Kidney glomerular epithelial cell (primary cell): ENCODE measurements at places on chromosomes 11 and 22.

DNA sequence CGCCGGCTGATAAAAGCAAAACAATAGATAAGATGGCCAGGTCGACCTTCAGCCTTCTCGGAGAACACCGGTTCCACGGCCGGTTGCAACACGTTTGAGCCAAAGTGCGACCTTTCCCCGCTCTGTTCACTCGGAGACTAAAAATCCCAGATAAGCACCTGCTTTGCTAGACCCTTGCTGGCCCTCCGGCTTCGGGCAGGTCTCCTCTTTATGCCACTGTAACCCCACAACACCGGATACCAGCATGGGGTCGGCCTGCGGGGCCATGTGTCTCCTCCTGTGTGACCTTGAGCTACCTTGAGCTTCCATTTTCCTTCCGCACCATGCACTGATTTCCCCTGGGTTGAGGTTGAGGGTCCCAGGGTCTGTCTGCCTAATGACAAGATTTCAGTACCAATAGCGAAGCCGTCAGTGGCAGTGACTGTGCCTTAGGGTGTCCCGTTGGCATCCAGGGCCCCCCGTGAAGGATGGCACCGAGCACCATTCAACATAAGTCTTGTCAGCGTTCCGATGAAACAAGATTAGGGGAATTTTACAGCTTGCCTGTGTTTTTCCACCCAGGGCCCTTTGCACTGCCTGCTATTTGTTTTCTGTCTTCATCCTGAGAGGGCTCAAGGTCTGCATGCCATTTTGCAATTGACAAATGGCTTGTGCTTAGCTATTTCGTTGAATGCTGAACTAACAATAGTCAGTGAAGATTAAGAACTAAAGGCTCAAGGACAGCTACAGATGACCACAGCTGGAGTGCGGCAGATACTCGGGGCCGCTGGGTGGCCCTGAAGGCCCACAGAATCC lies 118.6 kb downstream of the KCNQ1 start:
- no peak for DNase-seq

- peak; percentile 31 for DNase-seq
Measured at GRCh38 chr11:88193278-88193677, 18.0 kb upstream of the RAB38 start.

DNA sequence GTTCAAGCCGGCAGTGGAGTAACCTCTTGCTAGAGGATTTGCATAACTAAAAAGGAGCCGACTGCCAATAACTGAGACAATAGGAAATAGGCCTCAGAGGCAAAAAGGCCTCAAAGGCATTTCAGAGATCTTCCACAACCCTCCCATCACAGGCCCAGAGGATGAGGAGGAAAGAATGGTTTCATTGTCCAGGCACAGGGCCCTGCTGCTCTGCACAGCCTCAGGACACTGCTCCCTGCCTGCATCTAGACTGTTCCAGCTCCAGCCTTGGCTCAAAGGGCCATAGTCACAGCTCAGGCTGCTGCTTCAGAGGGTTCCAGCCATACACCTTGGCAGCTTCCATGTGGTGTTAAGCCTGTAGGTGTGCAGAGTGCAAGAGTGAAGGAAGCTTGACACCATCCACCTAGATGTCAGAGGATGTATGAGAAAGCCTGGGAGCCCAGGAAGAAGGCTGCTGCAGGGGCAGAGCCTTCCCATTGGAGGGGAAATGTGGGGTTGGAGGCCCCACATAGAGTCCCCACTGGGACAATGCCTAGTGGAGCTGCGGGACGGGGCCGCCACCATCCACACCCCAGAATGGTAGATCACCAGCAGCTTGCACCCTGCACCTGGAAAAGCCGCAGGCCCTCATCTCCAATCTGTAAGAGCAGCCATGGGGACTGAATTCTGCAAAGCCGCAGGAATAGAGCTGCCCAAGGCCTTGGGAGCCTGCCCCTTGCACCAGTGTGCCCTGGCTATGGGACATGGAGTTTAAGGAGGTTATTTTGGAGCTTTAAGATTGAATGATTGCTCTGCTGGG lies 8.2 kb upstream of the LRP5 start:
- DNase-seq = no peak

- DNase-seq = no peak
Measured at GRCh38 chr11:131767421-131767820, 397.0 kb downstream of the NTM start.

DNA sequence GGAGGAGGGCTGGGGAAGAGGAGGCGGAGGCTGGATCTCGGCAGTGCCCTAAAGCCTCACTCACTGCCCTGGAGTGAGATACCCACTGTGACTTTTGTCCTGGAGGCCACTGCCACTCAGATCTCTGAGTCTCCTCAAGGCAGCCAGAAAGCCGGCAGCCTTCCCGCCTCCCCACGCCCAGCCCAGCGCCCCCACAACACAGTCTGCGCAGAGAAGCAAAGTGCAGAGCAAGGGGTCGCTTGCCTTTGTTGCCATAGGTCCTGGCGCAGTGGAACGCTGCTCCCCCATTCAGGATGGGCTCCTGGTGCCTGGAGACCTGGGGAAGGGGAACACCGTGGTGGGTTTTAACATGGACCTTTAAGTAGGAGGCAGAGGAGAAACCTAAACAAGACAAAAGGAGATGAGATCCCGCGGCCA lies 17.6 kb downstream of the PATZ1 start:
- DNase-seq = no peak

DNA sequence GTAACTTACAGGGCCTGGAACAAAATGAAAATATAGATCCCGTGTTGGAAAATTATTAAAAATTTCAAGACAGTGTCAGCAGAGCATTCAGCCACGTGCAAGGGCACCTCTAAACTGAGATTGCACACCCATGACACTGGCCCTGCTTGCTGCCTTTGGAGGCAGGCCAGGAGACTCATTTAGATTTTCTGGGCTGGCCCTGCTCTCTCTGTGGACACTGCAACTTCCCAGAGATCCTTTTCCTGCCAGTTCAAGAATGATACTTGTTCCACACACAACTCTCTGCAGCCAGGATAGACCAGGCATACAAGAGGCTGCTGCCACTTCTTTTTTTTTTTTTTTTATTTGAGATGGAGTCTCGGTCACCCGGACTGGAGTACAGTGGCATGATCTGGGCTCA lies 56.7 kb upstream of the PTPRJ start:
- no peak for DNase-seq
